ENCODE measurements at places on chromosomes 11 and 22.
A peak's percentile ranks its signal among the peaks of the same experiment; 100 is the strongest.

GRCh38 chr11:128876133-128876650 is 9.1 kb upstream of the KCNJ1 start:
- no peak for DNase-seq

GRCh38 chr11:19579957-19580356 is 132.7 kb upstream of the NAV2 start:
- DNase-seq = no peak

GRCh38 chr22:29531419-29531818 is 22.1 kb downstream of the THOC5 start:
- peak; percentile 46 for DNase-seq

GRCh38 chr22:50528682-50529415 is 963 bp downstream of the TYMP start:
- DNase-seq = no peak

DNA sequence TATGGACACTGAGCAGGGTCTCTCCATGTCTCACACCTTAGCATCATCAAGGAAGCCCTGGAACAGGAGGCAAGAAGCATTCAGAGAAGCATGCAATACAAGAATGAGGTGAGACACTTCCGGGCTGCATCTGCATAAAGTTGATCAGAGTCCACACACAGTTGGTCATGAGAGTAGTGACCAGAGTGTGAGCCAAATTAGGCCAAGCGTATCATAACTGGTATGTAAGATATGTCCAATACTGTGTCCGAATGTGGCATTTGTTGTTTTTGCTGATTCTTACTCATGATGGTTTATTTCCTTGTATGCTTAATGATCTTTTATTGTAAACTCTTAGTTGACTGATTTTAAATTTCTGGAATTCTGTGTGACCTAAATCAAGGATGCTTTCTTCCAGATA is 315.7 kb downstream of the INSC start:
- no peak for DNase-seq
